ENCODE measurements at places on chromosomes 1 and 21.

DNA sequence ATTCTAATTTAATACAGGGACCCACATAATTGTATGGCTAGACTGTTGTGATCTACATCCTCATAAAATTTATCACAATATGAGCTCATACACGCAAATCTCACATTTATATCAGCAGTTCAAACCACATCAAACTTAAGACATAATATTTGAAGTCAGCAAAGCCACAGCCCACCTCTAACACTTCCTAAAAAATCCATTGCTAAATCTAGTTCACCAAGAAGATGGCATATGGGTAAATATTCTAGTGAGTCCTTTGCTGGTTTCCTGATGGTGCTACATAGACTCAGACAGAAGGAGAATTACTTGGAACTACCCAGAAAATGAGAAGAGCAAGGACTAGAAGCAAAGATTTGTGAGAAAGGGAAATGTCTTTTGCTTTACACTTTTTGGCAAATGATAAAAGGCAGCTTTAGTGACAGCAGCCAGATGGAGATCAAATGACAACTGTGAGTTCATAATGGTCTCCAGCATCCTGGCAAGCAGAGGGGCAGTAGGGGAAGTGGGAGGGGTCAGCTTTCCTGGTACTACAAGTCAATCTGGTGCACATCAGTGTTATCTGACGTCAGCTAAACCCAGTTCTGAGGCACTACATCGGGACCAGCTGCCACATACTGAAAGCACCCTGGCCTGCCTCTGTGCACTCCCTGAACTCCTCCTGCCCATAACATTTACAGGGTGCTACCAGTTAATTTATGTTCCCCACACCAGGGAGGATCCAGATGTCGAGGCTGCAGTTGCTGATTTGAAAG lies 10.6 kb upstream of the GADD45A start:
- DNase-seq: peak; percentile 95

- peak; percentile 41 for DNase-seq
These were observed 12.5 kb upstream of the SARS1 start for GRCh38 chr1:109201123-109201703.

DNA sequence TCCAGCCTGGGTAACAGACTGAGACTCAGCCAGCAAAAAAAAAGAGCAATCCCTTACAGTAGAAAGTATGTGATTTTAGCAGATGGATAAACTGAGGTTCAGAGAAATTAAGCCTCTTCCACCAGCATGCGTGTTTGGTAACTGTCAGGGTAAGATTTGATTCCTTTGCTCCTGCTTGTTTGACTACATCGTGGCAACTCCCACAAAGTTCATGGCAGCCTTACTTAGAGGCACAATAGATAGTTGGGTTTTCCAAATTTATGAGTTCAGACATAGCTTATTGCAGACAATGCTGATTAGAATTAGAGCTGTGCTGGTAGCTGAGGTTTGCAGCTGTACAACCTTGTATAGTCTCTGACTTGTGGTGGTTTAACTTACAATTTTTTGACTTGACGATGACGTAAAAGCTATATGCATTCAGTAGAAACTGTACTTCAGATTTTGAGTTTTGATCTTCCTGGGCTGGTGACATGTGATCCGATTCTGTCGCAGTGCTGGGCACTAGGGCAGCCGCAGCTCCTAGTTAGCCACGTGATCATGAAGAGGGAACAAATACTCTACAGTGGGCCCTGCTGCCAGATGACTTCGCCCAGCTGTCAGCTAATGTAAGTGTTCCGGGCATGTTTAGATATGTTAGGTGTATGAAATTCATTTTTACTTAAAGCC lies 167.8 kb downstream of the DHRS3 start:
- DNase-seq: no peak

DNA sequence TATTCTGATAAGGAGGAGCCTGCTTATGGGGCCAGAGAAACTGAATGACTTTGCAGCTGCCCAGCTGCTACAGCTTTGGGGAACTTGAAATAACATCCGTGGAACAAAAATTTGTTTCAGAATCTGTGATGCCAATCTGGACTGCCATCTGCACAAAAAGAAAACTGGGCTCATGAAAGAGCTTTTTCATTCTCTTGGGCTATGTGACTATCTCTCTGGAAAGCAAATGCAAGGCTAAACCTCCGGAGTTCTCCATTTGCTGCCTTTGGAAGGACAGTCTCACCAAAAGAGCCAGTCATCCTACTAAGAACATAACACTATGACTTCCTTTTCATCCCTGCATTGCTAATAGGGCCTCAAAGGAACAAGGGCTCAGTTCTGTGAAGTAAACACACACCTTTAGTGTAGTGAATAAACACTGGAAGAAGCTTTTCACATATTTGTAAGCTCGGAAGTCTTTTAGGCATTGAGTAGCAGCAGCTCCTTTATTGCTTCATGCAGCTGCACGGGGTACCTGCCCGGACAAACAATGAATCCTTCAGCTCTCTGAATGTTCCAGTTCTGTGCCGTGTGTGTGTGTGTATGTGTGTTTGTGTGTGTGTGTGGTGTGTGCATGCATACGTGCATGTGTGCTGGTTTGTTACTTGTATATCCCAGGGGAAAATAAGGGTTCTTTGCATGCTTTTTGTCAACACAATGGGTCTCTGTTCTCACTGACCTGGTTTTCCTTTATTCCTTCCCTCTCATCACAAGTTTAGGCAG lies 255.5 kb upstream of the SGIP1 start:
- no peak for DNase-seq

GRCh38 chr1:204323887-204324286 lies 35.8 kb downstream of the PLEKHA6 start:
- no peak for DNase-seq

GRCh38 chr1:224762701-224763100 lies 146.6 kb downstream of the CNIH3 start:
- no peak for DNase-seq

All from SHP77 (cell line).